ENCODE measurements at places on chromosomes 4 and X.
A peak's percentile ranks its signal among the peaks of the same experiment; 100 is the strongest.

DNA sequence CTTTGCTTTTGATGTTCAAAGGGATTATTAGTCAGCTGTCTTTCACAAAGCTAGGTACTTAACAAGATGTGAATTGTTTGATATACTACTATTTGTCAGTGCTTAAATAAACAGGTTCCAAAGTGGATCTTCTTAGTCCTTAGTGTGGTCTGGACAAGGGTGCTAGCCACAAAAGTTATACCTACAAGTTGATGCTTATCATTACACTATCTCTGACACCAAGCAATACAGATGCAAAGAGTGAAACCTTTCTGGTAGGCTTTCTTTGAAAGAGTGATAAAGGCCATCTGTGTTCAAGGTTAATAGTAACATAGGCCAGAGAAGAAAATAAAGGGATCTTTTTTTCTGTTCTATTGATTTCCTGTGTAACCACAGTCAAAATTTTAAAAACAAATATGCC lies 12.2 kb upstream of the RBPJ start:
- no peak for DNase-seq

GRCh38 chrX:68997911-68998310 lies 167.3 kb downstream of the PJA1 start:
- DNase-seq, result no peak

DNA sequence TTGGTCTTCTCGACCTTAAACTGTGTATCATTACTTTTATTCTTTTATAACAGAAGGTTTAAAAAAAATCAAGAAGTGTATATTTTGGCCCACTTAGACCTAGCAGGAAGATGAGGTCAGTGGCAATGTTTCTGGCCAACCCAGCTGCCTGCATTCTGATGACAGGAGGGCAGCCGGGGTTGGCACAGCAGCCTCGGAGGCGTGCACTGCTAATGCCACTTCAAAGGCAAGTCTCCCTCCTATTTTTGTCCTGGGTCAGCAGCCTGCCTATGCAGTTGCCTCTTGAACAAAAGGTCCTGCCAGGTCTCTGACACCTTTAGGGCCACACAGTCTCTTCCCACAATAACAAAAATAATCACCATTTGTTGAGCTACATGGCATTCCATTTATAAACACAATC lies 89.4 kb upstream of the MYOZ2 start:
- no peak for DNase-seq

GRCh38 chr4:6834867-6835266 lies 52.3 kb downstream of the KIAA0232 start:
- no peak for DNase-seq

DNA sequence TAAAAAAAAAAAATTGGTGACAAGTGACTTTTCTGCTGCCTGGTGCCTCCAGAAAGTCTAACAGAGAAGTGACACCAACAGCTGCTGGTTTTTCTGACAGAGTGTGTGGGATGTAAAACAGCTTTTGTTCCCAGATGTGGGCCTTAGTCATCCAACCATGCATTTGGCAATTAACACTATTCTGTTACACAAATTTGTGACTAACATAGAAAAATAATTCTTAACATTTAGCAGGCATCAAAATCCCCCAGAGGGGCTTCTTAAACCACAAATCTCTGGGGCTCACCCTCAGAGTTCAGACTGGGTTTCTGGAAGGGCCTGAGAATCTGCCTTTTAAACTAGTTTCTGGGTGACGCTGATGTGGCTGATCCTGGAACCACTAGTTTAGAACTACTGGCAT lies 100.5 kb upstream of the PCDH7 start:
- no peak for DNase-seq

DNA sequence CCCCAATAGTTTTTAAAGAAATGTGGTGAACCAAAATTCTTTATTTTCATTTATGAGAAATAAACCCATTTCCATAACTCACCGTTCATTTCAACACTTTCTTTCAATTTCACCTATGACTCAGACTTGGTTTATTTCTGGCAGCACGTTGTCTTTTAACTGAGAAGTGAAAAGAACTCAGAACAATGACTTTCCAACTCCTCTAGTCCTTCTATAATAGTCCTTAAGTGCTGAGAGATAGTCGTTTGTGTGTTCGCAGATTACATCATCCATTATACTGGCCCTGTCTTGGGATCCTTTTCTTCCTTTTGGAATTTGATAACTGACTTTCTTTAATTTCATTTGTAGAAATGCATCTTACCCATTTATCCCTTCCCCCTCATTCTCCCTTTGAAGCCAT lies 113.6 kb downstream of the GLUD2 start:
- DNase-seq, result no peak

DNA sequence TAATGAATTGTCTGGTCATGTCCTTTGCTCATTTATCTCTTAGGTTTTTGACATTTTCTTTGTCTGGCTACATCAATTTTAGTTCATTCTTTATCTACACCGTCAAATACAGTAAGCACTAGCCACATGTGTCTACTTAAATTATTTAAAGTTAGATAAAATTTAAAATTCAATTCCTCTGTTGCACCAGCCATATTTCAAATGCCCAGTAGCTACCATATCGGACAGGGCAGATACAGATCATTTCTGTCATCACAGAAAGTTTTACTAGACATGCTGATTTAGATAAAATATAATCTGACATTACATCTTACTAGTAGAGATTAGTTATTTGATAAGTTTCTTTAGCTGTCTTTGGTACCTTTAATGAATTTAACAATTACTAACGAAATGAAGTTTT lies 61.1 kb downstream of the WDR19 start:
- DNase-seq, result no peak

DNA sequence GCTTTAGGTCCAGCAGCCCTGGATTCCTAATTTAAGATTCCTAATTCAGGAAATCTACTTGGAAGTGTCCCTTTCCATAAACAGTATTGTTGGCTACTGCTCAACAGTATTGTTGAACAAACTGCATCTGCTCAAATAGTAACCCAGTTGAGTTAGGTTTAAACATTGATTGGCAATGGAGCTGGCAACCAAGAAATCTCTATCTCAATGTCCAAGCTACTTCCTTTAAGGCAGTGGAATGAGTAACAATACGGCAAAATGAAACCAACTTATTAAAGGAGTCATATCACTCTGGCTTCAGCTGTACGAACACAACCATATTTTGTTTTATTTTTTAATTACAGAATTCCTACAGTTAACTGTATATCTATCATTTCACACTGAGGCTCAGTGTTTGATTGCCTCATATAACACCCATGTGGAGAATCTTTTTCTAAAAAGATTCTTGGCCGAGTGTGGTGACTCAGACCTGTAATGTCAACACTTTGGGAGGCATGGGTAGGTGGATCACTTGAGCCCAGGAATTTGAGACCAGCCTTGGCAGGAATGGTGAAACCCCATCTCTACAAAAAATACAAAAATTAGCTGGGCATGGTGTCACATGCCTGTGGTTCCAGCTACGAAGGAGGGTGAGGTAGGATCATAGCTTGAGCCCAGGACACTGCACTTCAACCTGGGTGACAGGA lies 71.7 kb upstream of the IL13RA1 start:
- DNase-seq, result no peak

- no peak for DNase-seq
Observed at GRCh38 chr4:39759569-39759968, 61.6 kb downstream of the UBE2K start.

DNA sequence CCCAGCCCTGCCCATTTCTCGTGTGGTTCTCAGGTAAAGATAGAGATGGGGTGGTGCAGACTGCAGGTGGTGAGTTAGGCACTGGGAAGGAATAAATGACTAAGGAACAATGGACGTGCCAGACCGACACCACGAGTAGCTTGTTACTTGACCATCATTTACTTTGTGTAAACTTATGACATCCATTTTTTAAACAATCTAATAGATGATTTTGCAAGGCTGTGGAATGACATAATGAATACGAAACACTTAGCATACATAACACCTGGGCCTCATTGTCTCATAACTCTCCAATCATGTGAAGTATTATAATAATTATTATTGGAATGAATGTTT lies 137.3 kb upstream of the CPEB2 start:
- no peak for DNase-seq

- no peak for DNase-seq
Observed at GRCh38 chr4:124097447-124097846, 615.1 kb downstream of the ANKRD50 start.

DNA sequence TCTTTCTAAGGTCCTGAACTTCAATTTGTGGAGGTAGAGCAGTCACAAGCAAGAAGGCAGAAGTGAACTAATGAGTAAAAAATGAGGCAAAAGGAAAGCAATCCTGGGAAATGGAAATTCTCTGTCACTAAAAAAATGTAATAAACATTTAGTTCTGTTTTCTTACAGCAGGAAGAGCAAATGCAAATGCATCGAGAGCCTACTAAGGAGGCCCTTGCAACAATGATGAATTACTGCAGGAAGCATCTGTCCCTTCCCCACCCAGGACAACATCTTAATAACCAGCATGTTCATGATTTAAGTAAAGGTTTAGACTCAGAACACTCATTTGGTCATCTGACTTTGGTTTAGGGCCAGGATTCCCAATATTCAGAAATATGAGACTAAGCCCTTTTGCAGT lies 341.4 kb upstream of the NOCT start:
- no peak for DNase-seq

DNA sequence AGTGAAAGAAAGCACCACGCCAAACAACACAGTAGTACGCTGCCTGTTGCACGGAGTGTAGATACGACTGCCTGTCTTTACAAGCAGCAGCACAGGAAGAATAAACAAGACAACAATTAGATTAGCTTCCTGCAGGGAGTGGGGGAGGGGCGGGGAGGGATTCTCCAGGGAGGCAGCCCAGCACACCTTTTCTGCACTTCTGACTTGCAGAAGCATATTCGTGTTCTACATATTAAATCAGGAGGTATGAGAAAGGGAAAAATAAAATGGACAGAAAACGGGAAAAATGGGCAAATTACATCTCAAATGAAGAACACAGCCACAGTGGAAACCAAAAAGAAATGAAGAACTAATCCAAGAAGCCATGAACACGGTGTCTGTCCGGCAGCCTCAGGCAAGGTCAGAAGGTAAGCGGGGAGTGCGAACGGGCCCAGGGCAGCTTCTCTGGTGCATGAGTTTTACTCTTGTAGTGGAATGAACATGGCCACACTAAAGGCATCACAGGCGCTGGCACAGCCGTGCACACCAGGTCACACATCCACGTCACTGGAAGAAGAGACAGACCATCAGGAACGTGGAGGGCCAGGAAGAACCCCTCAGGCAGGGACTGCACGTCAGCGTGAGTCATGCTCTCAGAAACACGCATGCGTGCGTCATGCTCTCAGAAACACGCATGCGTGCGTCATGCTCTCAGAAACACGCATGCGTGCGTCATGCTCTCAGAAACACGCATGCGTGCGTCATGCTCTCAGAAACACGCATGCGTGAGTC lies 20.1 kb upstream of the ADRA2C start:
- no peak for DNase-seq

DNA sequence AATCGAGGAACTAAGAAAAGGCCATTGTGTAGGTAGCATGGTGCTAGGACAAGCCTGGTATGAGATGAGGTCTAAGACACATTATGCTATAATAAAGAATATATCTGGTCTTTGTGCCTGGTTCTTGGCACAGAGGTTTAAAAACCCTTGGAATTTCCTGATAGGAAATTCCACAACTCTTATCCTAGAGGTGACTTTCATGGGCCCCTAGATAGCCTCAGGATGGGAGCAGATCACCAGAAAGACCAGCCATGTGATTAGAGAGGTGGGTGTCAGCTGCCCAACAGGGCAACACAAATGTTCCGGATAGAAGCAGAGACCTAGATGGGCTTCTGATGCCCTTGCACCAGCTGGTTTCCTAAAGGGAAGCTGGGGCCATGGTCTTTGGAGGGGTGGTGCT lies 107.2 kb downstream of the SCD5 start:
- peak; percentile 7 for DNase-seq

DNA sequence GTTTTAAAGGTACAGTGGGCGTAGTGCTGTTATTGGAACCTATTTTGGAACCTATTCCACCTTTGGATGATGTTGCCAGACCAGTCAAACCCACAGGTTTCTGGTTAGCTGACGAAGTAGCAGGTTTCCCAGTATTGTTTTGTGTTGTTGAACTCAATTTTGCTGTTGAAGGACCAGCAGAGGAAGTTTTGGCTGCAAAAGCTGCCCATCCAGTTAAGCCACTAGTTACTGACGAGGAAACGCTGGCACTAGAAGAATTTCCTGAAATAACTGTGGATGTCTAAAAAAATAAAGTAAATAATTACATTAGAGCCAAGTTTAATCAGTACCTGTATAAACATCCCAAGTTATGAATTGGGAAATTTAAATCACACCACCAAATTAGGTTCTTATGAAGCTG lies 25.5 kb downstream of the INTS12 start:
- DNase-seq, result no peak

- no peak for DNase-seq
Observed at GRCh38 chr4:187124331-187124730, 400.7 kb upstream of the FAT1 start.

GRCh38 chr4:153513596-153513995 lies 47.4 kb downstream of the TMEM131L start:
- DNase-seq, result no peak

GRCh38 chr4:2743518-2744445 lies 12.4 kb downstream of the TNIP2 start:
- DNase-seq, result no peak

GRCh38 chrX:139881130-139881529 lies 51.7 kb downstream of the ATP11C start:
- DNase-seq, result no peak

DNA sequence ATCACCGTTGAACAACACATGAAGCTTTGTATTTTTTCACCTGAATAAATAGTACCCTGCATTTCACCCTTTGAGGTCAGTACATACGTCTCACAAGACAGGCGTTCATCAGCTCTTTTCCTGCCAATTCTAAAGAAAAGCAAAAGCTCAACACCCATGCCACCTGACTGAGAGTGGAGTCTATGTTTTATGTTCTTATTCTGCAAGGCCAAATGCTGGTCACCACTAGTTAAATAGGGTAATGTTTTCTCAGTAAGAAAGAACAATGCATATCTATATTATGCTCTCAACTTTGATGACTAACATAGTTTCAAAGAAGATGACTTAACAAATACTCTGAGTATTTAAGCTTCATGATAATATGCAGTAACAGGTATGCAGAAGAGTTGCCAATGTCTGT lies 336.3 kb upstream of the BMP3 start:
- DNase-seq, result no peak

- no peak for DNase-seq
Observed at GRCh38 chr4:71296945-71297344, 41.9 kb upstream of the SLC4A4 start.

DNA sequence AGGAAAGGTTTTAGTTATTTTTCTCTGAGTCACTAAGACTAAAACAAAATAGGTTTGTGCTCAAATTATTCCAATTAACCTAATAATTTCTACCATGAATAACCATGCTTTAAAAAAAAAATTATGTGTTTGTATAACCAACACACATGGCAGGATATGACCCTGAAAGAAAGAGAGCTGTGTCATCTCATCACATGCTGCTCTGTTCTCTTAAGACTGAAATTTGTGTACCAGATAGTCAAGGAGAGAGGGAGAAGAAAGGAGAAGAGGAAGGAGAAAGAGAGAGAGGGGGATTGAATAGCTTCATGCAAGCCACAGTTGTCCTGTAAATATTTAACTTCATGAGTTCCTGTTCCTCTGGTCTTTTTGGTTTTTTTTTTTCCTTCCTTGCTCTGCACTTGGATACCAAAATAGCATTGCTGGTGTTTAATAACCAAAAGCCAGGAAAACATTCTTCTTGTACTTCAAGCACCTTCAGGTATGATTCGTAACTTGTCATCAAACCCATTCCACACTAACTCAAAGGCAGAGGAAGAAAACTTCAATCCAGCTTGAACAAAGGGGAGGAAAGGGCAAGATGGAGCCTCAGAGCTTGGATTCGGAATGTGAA lies 6.4 kb upstream of the PROM1 start:
- DNase-seq, result no peak

- DNase-seq, result no peak
Observed at GRCh38 chr4:151420250-151420807, 11.4 kb downstream of the FHIP1A start.

GRCh38 chr4:107153956-107154355 lies 117.8 kb upstream of the DKK2 start:
- DNase-seq, result no peak

Measured in H1 (cell line).